Hepatocyte (in vitro differentiated cells): ENCODE measurements at places on chromosomes 1 and 21.

DNA sequence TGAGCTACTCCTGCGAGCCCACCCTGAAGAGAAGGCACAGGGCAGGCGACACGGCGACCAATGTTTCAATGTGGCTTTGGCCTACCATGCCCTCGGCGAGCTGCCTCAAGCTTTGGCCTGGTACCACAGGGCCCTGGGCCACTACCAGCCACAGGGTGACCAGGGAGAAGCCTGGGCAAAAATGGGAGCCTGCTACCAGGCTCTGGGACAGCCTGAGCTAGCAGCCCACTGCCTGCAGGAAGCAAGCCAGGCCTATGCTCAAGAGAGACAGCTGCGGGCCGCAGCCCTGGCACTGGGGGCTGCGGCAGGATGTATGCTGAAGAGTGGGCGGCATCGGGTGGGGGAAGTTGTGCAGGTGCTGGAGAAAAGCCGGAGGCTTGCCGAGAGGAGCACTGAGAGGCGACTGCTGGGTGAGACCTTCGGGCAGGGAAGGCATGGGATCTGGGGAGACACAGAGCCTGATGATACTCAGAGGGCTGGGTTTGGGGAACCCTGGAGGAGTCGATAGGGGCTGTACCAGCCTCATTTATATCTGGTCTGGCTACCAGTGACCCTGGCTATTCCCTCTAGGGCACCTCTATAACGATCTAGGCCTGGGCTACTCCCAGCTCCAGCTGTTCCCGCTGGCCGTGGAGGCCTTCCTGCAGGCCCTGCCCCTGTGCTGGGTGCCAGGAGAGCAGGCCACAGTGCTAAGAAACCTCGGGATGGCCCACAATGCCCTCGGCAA, 2.3 kb downstream of the TTC24 start:
- DNase-seq: no peak

GRCh38 chr1:56584910-56585528, 5.7 kb upstream of the PLPP3 start:
- DNase-seq: peak; percentile 73

GRCh38 chr1:90557706-90558105, 159.4 kb downstream of the BARHL2 start:
- no peak for DNase-seq

- no peak for DNase-seq
Measured at GRCh38 chr1:115170377-115170776, 81.1 kb upstream of the TSPAN2 start.

GRCh38 chr1:241751524-241751923, 96.5 kb upstream of the EXO1 start:
- DNase-seq: no peak

GRCh38 chr1:214446772-214447556, 104.4 kb downstream of the PTPN14 start:
- DNase-seq: peak; percentile 76
